NCI-H345 (cell line): ENCODE measurements at places on chromosomes 3 and 15.
A peak's percentile ranks its signal among the peaks of the same experiment; 100 is the strongest.

DNA sequence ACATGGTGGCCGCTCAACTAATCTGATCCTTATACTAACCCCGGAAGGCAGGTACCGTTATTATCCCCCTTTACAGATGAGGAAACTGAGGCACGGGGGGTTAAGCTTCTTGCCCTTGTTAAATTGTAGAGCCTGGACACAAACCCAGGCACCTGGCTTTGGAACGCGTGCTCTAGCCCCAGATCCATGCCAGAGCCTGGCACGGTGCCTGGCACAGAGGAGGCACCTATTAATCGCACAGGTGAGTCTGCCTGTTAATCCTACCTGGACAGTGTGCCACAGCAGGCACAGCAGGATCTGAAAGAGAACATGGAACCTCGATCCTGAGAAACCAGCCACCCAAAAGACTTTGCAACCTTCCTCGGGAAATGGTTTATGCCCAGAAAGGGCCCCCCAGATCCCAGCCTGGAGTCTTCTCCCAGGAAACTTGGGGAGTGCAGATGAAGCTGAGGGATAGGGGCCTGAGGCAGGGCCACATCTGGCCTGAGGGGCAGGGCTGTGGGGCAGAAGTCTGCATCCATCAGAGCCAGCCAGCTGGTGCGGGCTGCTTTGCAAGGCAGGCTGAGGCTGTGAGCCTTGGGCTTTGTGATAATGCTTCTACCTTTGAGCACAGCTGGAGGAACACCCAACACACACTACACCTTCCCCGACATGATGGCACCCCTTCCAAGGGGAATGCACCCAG is 55.3 kb upstream of the SLC6A1 start:
- DNase-seq = no peak

GRCh38 chr3:50325497-50326181 is 2.4 kb downstream of the TUSC2 start:
- no peak for DNase-seq

- peak; percentile 30 for DNase-seq
Measured at GRCh38 chr3:37582086-37582485, 279.6 kb upstream of the CTDSPL start.

DNA sequence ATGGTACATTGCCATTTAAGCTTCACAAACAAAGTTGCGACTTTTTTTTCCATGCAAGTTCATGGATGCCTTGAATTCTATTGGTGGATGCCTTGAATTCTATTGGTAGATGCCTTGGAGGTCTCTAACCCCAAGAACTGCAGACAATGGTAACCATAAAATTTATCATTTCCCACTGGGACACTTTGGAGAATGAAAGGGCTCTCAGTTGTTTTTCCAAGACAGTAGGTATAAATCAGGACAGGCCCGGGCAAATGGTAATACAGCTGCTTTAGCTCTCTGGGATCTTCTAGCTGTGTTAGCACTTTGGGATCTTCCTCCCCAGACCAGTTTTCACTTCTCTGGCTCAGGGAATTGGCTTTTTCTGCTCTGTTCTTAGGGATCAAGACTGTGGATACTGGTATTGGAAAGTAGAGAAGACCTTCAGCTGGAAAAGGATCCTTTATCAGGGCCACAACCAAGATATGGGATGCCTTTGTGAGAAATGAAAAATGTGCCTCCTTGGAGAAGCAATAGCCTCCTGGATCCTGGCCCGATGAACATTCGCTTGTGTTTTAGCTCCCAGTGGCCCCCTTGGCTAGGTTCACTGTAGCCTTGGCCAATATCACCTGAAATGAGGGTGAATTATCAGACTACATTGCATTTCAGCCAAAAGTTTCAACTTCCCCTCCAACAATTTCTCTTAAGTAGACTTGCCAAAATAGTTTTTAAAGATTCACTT is 8.3 kb downstream of the LRRC3B start:
- DNase-seq = no peak

GRCh38 chr3:41137686-41138111 is 61.6 kb upstream of the CTNNB1 start:
- no peak for DNase-seq

DNA sequence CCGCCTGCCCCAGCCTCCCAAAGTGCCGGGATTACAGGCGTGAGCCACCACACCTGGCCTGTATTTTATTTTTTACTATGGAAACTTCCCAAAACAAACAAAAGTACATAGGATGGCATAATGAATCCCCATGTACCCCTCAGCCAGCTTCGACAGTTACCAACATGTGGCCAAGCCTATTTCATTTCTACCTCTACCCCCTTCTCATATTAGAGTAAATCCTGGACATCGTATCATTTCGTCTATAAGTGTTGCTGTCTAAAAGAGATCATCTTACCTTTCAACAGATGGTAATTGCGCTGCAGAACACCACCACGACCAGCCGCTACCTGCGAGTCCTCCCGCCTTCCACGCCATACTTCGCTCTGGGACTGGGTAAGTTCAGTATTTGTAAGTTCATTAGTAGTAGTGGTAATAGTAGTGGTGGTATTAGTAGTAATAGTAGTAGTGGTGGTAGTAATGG is 44.9 kb downstream of the DLEC1 start:
- no peak for DNase-seq

GRCh38 chr3:54628888-54629441 is 298.9 kb downstream of the LRTM1 start:
- no peak for DNase-seq

DNA sequence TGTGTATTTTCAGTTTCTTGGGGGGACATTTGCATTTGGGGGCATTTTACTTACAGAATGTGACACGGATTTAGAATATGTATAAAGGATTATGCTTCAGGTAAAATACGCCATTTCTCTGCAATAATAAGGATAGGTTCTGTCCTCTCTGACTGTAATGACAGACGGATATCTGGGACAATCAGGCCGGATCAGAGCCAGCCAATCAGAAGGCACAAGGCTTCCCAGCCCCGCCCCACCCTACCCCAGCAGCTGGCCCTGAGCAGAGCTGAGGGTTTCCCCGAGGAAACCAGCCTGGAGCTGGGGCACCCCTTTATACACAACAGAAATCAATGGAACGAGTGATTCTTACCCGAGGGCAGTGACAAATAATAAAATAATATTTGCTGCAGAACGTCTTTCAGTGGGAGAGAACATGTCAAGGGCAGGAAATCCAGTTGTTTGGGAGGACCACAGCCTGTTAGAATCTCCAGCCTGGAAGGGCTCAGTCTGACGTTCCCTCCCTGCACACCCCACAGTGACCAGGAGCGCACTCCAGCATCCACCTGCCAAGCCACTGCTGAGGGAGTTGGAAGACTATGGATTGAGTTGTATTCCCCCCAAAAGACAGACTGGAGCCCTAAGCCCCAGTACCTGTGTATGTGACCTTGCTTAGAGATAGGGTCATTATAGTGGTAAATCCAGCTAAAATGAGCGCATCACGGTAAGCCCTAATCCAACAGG is 30.3 kb upstream of the SEC13 start:
- DNase-seq = no peak

GRCh38 chr3:134822090-134822489 is 27.0 kb downstream of the EPHB1 start:
- no peak for DNase-seq

- DNase-seq = no peak
Measured at GRCh38 chr3:190165253-190165652, 44.6 kb upstream of the P3H2 start.

GRCh38 chr15:85761635-85762034 is 33.1 kb downstream of the KLHL25 start:
- DNase-seq = no peak

GRCh38 chr15:67641453-67641852 is 99.0 kb downstream of the MAP2K5 start:
- DNase-seq = peak; percentile 3

GRCh38 chr3:64992530-64993285 is 304.9 kb upstream of the ADAMTS9 start:
- DNase-seq = no peak

DNA sequence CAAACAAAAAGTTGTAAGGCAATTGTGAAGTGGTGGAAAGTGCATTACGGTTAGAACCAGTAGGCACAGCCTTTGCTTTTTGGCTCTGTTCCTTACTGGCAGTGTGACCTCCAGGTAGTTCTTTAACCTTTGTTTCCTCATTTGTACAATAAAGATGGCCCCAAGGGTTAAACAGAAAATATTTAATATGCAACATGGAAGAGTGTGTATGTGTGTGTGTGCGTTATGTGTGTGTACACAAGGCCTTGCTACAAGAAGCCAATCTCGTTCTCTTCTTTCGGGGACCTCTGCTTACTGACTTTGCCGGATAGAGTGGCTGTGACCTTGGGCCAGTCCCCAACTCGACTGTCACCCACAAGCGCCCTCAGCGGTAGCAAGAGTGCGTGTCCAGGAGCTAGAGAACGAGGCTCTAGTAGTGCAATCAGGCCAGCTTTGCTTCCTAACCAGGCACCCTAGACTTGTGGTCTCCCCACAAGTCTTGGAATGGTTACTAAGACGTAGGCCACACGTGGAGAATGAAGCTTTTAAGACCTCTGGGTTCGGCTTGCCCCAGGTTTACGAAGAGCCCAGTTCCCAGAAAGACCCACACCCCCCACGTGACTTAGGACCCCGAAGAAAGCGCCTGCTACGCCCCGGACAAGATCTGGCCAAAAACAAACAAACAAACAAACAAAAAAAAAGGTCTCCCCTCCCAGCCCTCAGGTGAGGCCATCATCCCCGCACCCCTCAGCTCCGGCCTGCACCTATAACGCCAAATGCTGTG is 593 bp downstream of the CIAO2A start:
- no peak for DNase-seq

DNA sequence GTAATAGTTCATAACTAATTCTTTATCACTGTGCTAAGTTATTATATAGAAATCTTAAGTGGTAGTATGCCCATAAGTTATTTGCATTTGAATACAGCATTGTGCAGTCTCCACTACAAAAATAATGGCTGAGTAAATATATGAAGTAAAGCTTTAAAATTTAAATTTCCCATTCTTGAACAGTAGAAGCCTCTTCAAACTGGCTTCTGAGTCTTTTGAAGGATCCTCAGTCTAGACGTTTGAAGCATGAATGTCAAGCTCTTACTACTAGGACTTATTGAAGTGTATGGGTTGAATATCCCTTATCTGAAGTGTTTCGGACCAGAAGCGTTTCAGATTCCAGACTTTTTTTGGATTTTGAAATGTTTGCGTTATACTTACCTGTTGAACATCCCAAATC is 16.3 kb downstream of the MORF4L1 start:
- no peak for DNase-seq

DNA sequence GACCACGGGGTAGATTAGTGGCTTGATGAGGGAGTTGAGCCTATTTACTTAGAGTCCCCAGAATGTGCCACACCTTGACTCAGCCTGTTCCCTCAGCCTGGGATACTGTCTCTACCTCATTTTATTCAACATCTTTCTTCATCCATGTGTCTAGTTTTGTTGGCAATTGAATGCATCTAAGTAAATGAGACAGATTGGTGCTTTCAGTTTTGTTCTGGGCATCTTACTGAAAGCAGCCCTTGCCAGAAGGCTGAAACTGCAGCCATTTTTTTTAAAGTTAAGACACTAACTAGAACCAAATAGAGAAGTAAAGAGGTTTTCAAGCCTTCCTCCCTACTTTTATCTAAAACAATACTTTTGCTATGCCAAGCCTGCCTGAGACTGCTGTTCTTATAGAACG is 246.8 kb downstream of the SLCO3A1 start:
- no peak for DNase-seq

DNA sequence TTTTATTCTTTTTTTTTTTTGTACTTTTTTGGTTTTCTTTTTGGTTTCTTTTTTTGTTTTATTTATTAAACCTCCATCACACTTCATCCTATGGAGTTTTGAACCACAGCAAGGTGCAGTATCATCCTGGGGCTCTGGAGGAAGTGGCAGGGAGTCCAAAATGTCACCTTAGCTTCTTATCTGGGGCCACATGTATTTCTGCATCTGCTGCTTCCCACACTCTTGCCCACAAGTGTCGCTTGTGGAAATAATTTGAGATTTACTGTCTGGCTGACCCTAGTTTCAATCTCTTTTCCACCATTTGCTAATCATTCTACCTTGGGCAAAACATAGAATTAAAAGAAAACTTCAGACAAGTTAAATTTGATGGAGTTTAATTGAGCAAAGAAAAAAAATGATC is 6.4 kb downstream of the OPA1 start:
- no peak for DNase-seq

- no peak for DNase-seq
Measured at GRCh38 chr3:188712248-188712924, 459.4 kb upstream of the TPRG1 start.

DNA sequence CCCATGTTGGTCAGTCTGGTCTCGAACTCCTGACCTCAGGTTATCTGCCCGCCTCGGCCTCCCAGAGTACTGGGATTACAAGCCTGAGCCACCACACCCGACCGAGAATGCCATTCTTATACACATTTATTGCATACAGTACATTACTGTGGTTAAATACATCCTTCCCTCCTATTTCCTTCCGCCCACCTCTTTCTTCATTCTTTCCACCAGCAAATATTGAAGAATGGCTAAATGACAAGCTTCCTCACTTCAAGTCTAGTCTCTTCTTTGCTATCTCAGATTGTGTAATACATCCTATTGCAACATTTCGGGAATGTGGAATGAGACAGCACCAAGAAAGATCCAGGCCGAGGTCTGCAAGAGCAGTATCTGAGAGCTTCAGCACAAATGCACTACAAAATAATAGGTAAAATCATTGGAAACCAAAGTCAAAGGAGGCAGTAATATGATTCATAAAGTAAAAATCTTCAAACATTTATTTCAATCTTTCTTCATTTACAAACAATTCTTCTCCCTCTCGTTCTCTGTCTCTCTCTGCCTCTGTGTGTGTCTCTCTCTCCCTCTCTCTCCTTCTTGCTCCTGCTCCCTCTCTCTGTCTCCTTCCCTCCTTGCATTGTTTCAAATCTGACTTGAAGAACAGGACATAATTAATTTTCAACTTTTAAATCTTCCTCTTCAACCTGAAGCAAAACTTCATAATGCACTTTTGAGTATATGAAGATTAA is 94.7 kb upstream of the TGFBR2 start:
- DNase-seq = no peak

DNA sequence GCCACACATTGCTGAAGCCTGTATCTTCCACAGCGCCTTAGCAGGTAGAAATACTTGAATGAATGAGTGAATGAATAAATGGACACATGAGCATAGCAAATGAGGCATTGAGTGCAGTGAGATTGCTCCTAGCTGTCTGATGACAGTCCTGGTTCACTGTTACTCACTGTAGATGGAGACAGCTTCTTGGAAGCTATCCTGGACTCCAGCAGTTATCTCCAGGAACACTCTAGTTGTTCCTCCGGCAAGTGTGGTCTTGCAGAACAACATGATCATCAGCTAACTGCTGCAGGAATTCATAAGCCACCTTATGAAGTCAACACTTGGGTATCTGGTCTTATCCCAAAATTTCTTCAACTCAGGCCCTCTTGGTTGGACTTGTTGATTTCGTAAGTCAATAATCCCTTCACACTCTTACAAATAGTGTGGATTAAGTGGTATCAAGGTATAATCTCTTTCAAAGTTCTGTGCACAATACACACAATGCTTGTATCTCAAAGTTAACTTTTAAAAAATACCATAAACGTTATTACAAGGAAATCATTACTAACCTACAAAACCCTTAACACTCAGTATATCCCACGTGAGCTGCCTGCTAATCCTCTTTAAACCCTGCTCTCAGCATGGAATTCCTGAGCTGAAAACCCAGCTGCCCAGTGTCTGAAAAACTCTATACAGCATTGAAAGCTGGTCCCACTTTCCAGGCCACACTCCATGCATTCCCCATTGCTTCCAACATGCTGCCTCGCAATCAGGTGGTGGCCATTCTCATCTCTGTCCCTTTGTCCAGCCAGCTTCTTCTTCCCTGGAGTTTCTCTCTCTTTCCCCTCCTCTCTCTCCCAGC is 14.4 kb upstream of the ZBTB38 start:
- no peak for DNase-seq

- peak; percentile 22 for DNase-seq
Measured at GRCh38 chr3:126180477-126181397, at the start of gene ALDH1L1. ALDH1L1 (minus strand) TSS chr3:126180586; CDS start chr3:126160979, 19,607 bp downstream.
